Natural killer cell (primary cell): ENCODE measurements at places on chromosomes 1 and 21. TPM values are rescaled to one million over a fixed set of nuclear protein-coding genes. Genes with fewer than 3 reads are reported as not detected.

Gene SPRR1A
- total RNA-seq: not detected

DNA sequence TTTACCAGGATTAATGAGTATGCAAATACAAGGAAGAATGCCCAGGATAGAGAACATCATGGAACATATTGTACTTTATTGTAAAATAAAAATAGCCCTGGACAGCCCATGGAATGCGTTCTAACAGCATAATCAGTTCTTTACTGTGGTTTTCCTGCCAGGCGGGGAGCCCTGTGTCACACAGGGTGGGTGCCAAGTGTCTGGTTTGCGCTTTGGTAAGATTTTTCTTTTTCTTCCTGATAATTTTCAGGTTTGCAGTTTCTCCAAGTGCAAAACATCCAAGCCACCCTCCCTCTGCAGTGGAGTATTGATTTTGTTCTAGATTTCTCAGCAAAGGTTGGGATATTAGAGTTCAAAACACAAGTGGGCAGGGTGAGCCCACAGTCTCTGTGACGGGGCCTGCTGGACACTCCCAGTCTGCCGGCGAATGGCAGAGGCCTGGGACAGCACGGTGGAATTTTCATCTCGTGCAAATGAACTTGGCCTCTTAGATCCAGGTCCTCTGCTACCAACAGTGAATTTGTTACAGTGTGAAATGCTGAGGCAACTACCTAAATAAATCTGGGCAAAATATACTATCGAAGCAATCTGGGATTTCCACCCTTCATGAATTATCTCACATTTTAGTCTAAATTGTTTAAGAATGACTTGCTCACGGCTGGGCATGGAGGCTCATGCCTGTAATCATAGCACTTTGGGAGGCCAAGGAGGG lies 15.6 kb upstream of the KCNJ15 start:
- DNase-seq: no peak

DNA sequence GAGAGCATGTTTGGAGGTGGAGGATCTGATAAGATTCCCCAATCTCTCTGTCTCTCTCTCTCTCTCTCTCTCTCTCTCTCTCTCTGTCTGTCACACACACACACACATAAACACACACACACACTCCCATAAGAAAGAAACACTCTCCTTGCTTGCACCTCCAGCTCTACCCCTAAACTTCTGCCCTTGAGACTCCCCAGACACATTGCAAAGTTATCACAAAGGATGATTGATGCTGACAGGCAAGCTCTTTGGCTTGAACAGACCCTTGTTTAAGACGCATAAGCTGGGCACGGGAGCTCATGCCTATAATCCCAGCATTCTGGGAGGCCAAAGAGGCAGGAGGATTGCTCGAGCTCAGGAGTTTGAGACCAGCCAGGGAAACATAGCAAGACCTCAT lies 78.2 kb downstream of the NAV1 start:
- DNase-seq: no peak

Gene LAMC1
- total RNA-seq: 0.33 TPM

Gene PTAFR
- total RNA-seq: 1.2 TPM

- peak; percentile 13 for DNase-seq
Measured at GRCh38 chr1:8473121-8473875, 155.4 kb downstream of the SLC45A1 start.

GRCh38 chr1:158121604-158122254 lies 59.0 kb upstream of the CD1D start:
- DNase-seq: peak; percentile 55

DNA sequence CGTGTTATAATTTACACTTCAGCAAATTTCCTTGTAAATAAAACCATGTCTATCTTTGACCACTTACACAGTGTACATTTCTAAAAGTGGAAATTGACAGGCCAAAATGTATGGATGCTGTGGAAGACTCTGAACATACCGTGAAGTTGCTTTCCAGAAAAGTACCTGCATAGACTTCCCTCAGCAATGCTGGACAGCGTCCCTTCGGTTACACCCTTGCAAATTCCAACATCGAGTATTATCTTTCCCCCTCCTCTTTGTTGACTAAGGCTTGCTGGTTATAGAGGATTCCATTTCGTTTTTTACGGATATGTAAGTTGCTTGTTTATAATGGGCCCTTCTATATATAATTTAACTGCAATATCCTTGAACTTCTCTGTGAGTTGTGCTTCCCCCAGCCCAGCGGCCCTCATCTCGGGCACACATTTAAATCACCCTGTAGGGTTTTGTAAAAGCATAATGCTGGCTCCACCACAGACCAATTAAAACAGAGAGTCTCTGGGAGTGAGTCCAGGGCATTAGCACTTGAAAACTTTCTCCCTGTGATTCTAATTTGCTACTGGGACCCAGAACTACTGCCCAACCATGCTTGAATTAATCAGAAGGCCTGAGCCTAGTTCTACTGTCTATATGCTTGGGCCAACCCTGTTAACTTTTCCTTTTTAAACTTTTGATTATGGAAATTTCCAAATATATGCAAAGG lies 230.3 kb downstream of the GRIK3 start:
- no peak for DNase-seq

Gene PAFAH2
- 95.1 TPM for total RNA-seq

DNA sequence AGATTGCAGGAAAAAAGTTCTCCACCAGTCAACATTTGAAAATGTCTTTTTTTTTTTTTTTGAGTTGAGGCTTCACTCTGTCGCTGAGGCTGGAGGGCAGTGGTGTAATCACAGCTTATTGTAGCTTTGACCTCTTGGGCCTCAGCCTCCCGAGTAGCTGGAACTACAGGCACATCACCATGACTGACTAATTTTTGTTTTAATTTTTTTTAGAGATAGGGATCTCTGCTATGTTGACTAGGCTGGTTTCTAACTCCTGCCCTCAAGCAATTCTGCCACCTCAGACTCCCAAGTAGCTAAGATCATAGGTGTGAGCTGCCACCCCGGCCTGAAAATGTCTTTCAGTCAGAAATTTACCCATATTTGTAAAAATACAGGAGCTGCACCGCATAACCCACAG lies 30.6 kb upstream of the USP24 start:
- DNase-seq: no peak

GRCh38 chr21:25402134-25402961 lies 204.9 kb downstream of the MRPL39 start:
- DNase-seq: no peak

DNA sequence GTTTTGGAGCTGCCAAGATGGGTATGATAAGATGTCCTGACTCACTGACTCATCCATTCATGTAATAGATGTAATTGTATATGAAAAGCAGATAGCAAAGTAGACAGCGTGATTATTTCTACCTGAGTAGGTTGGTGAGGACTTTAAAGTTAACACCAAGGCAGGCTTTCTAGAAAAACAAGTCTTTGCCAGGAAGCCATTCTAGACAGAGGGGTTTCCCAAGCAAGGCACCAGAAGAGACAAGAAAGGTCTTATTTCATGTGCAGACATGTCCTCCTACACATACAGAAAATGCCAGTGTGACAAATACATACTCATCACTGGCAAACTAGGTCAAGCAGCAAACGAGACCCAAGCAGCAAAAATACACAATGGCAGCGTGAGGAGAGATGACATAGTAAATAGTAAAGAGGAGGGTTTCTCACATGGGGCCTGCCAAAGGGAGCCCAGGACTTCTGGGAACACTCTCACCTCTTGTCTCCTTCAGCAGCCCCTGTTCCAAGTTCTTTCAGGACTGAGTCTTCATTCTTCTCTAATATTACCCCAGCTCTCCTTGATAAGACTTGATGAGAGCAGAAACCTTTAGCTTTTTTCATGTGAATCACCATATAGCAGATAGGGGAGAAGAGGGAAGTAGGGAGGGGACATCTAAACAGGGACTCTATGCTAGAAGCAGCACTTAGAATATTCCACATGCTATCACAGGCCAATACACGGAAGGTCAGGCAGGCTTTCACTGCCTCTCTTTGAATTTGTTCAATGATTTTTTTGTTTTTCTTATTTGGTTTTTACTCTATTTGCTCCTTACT lies 114.6 kb upstream of the ATP1B1 start:
- no peak for DNase-seq

Gene IPP
- total RNA-seq: 15.3 TPM

- no peak for DNase-seq
Measured at GRCh38 chr1:156337052-156337887, 822 bp downstream of the CCT3 start.

Gene CYP4A22
- total RNA-seq: not detected

GRCh38 chr1:51157395-51157794 lies 55.4 kb downstream of the C1orf185 start:
- DNase-seq: no peak

DNA sequence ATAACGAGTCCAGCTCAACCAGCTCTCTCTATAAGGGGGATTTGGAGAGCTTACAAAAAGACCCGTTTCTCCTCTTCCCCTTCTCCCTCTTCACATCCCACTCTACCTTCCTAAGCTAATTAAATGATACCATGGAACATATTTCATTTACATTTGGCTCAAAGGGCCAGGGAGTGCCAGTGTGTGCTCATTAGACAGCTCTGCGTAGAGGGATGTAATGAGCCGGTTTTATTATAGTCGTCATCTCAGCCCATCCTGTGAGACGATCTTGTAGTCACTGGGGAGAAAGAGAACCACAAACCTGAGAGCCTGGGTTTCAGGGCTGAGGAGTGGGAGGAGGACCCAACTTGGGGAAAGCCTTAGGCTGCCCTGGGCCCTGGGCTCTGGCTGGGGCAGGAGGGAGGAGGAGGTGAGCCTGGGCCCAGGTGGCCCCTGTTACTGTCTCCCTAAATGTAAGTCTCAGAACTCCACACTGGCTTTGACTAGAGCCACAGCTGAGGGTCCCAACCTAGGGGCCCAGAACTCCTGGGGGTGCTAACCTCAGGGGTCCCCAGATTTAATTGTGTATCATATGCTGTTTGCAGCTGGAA lies 354.6 kb downstream of the MATN1 start:
- DNase-seq: no peak

Gene SLFNL1
- total RNA-seq: 0.18 TPM

GRCh38 chr1:226942392-226942791 lies 2.3 kb downstream of the COQ8A start:
- DNase-seq: no peak

- no peak for DNase-seq
Measured at GRCh38 chr1:19771350-19771749, 28.4 kb downstream of the TMCO4 start.

DNA sequence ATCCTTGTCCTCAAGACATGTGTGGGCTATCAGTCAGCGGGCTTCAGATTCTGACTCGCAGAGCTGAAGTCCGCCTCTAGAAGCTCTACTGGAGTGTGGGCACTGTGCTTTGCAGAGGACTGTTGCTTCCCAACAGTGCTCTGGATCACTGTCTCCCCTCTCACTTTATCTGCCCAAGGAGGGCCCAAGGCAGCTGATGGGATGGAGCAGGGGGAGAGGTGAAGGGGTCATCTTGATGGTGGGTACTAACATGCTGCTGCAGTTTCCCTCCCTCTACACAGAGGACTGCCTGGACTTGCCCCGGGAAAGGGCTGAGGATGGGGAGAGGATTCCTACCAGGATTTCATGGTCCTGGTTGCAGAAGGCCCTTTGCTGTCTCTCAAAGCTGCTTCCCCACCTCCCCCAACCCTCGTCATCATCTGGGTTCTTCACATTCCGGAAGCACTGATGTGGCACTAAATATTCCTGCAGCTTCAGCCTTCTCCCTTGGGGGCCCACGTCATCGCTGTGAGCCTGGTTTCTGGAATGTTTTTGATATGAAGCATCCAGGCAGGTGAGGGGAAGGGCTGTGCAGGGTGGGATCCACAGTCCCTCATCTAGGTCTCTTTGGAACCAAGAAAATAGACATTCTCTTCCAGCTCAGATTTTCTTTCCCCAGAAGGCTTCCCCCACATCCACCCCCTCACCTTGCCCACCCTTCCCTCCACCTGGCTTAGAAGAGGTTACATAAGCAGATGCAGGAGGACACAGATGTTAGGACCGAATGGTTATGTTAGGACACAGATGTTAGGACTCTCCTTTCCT lies 23.2 kb downstream of the NUAK2 start:
- DNase-seq: no peak

Gene LIN28A
- not detected for total RNA-seq

GRCh38 chr1:52629325-52629643 lies 3.7 kb upstream of the SHISAL2A start:
- DNase-seq: no peak

Gene HSD3B1
- total RNA-seq: not detected

Gene ETS2
- 18.5 TPM for total RNA-seq

- DNase-seq: no peak
Measured at GRCh38 chr21:44530903-44531605, 8.9 kb downstream of the KRTAP10-1 start.

GRCh38 chr1:177432897-177433296 lies 262.1 kb downstream of the BRINP2 start:
- DNase-seq: no peak

GRCh38 chr21:37117204-37117603 lies 44.1 kb downstream of the TTC3 start:
- no peak for DNase-seq
